Hippocampal formation (tissue), 2 donors: ENCODE measurements at places on chromosomes 3 and 15.

DNA sequence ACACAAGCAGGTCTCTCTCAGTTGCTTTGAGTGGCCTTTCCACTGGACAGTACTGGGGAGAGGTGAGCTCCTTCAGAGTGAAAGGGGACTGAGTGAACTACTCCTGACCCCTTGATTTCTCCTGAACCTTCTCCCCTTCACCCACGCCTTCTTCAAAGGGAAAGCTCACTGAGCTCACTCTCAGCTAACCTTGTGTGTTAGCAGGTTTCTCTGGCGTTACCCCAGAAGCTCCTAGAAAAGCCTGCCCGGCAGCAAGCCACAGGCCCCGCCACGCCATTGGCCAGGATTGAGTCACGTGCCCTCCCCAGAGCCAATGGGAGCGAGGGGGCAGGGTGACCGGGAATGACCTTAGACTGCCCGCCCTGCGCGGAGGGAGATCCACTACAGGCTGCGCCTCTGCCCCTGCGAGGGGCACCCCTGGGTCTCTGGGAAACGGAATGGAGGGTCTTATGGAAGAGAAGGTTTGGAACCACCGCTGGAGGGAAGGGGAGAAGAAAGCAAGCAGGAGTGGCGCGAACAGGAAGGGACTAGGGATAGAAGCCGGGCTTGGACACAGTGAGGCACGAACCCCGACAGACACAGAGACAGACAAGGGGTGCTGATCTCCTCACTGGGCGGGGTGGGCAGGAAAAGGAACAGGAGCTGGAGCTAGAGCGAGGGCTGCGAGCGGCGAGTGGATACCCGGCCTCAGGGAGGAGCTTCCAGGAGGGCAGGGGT, 17.4 kb upstream of the CLK3 start:
- peak; percentile 96 for DNase-seq

DNA sequence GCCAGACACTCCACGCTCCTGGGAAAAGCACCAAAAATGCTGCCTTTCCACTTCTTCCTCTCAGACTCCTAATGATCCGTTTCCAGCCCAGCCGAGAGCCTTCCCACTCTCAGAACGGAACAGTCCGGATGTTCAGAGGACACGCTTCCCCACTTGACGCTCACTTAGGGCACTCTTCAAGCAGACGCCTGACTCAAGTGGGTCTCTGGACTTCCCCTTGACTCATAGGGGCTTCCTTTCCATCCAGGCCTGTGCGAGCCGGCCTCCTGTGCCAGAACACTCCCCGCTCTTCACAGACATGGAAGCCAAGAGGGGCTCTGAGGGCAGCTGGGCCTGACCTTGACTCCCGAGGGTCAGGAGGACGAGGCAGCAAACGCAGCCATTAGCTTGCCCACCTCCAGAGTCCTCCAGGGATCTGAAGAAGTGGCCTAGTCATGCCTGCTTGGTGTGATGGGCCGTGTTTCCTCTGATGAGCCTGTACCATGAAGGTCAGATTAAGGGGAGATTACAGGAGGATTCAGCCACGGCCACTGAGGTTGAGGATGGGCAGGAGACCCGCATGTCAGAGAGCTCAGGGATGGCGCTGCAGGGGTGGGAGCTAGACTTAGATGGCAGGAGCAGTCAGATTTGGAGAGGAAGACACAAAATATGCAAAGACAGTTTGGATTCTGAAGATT, 114.7 kb upstream of the TLE3 start:
- no peak for DNase-seq

DNA sequence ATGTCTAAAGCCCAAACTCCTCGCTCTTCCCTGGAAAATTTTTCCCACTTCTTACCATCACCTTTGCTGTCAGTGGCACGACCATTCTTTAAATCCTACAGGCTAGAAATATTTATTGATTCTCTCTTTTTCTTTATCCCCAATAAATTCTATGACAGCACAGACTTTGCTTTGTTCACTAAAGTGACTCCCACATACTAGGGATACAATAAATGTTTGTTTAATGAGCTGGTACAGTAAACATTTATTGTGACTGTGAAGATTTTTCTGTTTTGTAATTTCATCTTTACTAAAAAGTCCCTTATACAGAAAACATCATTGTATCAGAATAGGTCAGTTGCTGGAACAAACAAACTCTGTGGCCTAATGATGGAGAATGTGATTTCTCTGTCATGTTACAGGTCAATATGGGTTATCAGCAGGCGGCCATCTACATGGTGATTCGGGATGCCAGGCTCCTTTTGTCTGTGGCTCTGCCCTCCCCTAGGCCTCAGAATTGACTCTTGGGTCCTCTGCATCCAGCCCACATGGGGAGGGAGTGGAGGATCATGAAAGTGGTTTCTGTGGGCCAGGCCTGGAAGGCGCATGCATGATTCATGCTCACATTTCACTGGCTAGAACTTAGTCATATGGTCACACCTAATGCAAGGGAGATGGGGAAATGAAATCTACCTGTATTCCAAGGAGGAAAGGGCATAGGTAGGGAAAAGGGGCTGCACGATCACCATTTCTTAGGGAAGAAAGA, 22.7 kb upstream of the KNG1 start:
- DNase-seq = no peak

GRCh38 chr3:49614936-49615335, 59.2 kb upstream of the APEH start:
- DNase-seq = no peak

DNA sequence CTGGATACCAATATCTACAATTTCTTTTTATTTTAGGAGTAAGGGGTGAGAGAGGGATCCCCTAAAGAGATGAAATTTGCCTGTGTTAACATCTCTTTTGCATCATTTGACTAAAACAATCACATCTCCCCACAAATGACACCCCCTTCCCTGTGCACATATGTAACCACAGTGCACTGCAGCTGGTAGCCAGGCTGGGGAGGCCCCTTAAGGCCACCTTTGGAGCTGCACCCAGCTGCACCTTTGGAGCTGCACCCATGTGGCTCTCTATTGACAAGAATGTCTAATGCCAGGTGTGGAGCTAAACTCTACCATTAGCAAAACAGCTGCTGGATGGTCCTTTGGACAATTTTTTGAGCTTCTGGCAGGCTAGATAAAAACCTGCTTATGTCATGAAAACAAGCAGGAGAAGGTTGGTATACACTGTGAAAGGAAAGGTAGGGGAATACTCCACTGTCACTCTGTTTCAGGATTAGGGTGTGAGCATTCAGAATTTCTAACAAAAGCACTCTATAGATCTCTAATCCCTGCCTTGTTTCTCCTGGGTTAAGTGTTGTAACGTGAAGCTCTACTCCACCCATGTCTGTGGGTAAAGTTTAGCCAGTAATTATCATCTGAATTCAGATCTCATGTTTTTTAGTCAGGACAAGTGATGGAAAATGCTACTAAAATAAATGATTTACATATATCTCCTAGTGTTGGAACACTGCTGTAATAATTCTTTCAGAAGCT, 52.1 kb downstream of the TFG start:
- DNase-seq = no peak

DNA sequence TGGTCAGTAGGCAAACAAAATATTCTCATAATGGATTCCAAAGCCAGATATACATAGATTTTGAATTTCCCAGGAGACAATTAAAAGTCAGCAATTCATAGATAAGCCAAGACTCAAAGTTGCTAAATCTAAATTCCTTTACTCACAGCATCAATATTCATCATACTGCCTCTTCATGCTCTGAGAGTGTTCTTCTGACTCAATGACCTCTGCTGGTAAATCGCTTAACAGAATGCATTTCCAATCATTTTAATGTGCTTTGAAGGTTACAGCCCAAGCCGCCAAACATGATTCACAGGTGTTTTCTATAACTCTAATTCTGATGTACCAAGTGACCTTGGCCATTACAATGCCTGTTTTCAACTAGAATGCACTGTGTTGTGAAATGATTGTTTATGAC, 24.2 kb upstream of the SLC4A7 start:
- no peak for DNase-seq

GRCh38 chr15:51341366-51342226, at the start of gene GLDN:
GLDN (plus strand) TSS chr15:51341655; CDS start chr15:51341685, 30 bp downstream.
- DNase-seq = peak; percentile 85

DNA sequence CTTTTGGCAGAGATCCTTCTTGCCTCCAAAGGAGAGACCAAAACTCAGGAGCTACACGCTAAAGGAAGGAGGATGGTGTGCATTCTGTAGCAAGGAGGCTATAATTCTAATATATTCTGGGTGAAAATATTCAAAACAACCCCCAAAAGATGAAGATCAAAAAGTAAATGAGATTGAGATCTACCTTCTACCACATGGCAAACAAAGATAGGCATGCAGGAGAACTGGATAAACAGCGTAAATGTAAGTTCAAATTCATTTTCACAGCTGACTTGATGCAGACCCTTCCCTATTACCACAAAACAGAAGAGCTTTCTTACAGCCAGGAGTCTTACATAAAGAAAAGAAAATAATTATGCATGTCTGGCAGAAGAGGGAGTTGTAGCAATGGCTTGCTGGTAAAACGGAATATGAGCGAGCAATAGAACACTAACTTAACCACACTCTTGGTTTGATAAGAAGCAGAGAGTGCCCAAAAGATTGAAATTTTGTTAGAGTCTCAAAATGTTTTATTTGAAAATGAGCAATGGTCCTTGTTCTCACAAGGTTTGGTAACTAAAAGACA, 272.7 kb downstream of the MECOM start:
- no peak for DNase-seq

GRCh38 chr15:65259367-65259797, 27.3 kb downstream of the PARP16 start:
- DNase-seq = peak; percentile 1

- DNase-seq = no peak
Measured at GRCh38 chr15:80916056-80916455, 73.6 kb downstream of the MESD start.

- DNase-seq = no peak
Measured at GRCh38 chr3:40631341-40631995, 106.7 kb downstream of the ZNF621 start.

GRCh38 chr15:78205337-78205736, 29.0 kb downstream of the ACSBG1 start:
- no peak for DNase-seq

DNA sequence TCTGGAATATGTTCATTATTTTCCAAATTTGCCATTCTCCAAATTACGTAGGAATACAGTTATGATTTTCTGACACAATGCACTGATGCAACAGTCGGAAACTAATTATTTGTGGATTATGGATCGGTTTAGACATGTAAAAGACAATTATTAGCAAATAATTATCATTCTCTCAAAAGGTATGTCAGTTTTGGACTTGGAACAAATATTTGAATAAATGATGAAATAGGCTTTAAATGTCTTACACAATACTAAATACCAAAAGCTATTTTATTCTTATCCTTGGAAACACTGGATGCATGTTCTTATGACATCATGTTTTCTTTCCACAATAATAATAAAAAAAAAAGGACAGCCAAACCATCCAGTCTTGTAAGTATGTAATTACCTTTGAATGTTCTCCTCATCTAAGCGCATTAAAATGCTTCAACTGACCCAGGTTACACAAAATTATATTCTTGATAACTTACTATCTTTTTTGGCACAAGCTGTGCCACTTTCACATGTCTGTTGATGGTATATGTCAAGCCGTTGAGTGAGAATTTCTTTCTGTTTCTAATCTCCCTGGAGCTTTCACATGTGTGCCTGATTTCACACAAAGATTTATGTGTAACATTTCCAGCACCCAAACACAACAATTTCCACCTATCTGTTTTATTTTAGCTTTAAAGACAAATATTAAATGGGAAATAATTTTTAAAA, 238.5 kb upstream of the ZNF385D start:
- no peak for DNase-seq

GRCh38 chr3:106140431-106140830, 271.6 kb upstream of the CBLB start:
- no peak for DNase-seq

DNA sequence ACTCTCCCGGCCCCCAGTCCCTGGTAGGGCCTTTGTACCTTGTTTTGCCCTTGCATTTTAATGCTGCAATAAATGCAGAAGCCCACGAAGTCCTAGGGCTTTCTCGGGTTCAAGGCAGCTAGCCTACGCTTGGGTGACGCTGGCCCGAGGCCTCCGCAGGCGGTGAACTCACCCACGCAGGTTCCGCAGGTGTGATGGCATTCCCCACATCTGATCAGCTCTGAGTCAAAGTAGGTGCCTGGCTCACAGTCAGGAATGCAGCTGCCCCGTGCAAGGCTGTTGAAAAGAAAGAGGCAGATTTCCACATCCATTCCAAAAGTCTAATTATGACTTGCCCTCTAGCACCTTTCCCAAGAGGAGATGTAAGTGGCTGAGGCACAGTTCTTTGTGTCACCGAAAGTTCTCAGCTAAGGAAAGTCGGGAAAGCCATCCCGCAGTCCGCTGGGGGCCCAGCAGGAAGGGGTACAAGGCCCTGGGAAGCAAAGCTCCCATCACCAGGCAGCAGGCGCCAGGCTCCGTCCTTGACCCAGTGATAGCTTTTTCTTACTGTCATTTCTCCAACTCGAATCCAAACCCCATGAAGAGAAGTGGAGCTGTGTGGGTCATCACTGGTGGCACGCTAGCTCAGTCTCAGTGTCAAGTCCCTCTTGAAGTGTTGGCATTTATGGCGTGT, 23.2 kb upstream of the SNRPA1 start:
- no peak for DNase-seq

- no peak for DNase-seq
Measured at GRCh38 chr3:14284694-14285547, 106.3 kb downstream of the LSM3 start.

DNA sequence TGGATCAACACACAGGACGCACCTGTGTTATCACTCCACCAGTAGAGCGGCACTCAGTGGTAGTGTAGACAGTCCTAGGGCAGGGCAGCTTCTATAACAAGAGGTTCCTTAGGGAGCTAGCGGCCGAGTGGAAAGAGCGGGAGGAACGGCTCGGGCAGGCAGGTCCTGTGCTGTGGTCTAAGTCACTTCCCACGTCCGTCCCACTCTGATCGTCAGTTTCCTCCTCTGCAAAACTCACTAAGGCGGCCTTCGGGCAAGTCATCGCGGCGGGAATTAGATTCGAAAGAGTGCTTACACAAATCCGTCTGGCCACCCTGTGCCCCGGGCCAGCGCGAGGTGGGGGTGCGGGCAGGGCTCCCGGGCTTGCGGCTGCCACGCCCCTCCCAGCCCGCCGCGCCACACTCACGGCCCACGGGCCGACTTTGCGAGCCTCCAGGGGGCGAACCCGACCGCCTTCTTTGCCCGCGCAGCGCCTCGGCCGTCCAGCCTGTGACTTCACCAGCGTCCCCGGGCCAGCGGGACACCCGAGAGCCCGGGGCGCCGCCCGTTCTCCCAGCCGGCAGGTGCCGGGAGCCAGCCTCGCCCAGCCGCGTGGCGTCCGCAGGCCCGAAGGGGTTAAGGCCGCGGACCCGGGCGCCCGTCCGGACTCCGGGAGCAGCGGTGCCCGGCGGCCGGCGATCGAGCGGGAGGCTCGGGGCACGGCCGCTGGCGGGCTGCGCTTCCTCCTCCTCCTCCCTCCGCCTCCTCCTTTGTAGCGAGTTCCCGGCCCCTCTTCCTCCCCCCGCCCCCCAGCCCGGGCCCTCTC, 416 bp upstream of the CORO2B start:
- peak; percentile 57 for DNase-seq

DNA sequence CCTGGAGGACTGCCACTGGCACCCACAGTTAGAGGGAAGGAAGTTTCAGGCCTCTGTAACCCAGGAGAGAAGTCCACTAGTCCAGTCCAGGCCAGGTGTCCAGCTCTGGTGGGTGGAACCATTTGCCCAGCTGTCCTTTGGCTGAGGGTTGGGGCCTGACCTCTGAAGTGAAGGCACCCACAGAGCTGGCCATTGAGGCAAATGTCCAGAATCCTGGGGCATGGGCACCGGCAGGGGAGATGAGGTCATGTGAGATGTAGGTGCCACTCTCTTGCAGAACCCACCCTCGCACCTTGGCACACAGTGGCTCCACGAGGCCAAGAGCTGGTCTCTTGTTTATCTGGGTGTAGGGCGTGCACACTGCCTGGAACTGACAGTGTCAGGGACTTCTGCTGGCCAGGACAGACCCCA, 162.8 kb downstream of the SMAD6 start:
- DNase-seq = no peak
